Head of caudate nucleus (tissue), 42 donors: ENCODE measurements at places on chromosomes 1 and 21.

DNA sequence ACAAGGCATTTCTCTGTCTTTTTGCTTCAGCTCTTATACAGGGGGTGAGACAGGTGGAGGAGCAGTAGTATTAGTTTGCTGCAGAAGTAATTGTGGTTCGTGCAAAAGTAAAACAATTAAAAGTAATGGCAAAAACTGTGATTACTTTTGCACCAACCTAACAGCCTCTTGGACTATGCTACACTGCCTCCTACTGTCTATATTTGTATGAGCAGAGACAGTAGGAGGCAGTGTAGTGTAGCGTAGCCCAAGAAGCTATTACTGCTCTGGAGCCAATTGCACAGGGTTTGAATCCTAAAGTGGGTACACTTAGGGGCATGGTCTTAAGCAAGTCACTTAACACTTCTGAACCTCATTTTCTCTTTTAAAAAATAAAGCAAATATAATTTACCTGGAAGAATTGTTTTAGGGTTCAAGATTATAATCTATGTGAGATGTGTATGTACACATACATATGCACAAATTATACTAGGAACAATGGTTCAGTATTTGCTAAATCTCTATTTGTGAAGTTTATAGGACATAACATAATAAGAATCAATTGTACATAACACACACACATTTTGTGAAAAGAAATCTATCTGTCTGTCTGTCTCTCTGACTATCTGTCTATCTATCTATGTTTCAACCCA, 103.8 kb downstream of the BRINP3 start:
- DNase-seq = no peak

DNA sequence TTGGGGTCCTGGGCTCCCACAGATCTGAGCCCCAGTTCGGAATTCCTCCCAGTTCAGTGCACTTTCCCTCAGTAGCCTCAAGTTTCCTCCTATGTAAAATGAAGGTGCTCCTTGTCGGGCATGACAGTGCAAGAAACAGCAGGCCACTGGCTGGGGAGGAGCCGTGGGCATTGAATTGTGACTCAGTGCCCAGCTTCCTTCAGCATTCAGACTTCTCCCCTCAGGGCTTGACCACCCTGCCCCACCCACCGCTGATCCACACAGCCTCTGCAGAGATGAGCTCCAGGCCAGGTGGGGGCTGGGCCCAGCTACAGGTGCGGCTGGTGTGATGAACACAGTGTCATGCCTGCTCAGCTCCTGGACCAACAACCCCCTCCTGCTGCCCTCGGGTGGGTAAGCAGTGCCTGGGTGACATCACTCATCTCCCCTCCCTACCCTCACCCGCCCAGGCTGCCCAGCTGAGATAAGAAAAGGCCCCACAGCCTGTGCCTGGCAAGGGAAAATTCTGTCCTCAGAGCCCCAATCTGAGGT, 4.9 kb downstream of the MOB3C start:
- no peak for DNase-seq

GRCh38 chr21:38958323-38958705, 152.6 kb downstream of the ETS2 start:
- no peak for DNase-seq

DNA sequence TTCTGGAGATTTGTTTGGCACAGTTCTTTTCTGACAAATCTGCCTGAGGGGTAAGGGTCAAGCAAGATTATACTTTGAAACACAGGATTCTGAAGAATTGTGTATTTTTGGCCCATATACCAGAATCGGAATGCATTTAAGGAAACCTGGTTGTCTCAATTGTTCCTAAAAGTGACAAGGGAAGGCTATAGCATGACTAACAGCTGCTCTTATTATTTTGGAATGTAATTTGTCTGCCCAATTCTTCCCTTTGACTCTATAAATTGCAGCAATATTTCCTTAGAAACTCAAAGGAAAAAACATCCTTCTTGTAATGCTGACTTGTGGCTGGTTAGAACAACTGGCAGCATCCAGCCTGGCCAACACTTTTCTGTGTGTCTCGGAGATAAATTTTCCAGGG, 15.8 kb upstream of the VCAM1 start:
- DNase-seq = no peak

- DNase-seq = no peak
These were observed 58.7 kb downstream of the RUNX3 start for GRCh38 chr1:24871306-24871901.

DNA sequence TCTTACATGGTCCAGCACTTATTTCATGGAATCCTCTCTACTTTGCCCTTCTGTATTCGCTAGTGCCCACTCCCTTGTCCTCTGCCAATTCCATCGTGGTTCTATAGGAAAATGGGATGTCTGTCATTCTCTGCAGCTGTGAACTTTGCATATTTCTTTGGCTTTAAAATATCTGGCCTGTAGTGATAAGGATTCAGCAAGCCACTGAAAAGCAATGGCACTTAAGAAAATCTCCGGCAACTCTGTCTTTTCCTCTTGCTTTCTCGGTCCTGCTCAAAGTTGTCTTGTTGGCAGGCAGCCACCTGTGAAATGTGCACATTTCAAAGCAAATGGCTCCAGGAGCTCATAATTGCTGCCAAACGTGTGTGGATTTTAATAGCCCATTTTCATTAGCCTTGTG, 91.8 kb downstream of the CHD1L start:
- no peak for DNase-seq

GRCh38 chr21:26445440-26445839, 127.6 kb downstream of the CYYR1 start:
- no peak for DNase-seq

DNA sequence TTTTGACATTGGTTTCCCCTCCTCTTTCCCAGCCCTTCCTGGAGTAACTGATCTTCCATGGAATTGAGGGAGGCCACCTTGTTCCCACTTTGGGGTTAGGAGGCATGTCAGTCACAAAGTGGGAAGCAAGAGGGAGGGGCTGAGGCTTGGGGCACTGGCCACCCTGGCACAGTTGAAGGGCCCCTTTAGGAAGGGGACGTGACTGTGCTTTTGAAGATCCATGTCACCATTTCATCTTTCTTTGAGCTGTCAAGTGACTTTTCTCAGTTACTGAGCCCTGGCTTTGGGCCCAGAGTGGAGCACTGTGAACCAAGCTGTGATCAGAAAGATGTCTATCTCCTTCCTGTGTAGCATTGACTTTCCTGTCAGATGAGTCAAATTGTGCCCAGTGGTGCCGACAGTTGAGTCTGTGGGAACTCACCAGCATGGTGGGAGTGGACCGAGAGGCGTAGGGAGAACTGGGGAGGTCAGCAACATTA, 38.5 kb upstream of the TDRD10 start:
- DNase-seq = no peak

DNA sequence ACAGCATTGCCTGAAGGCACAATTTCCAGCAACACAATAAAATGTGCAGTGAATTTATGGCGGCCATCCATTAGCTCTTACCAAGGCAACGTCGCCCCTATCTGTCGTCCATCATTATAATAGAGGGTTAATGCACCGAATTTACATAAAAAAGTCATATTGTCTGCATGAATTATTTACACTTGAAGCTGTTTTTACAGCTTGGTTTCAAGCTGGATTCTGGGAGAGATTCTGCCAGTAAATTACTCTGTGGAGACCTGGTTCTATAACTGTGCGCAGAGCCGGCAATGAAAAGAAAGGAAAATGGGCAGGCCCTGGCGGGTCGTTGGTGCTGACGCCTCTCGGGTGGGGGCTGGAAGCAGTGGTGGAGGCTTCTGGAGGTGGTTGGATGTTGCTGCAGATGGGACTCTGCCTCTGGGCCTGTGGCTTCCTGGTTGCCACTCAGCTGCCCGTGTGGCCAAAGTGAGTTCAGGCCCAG, 48.9 kb upstream of the POU3F1 start:
- DNase-seq = no peak

- DNase-seq = no peak
These were observed 8.0 kb upstream of the TMEM61 start for GRCh38 chr1:54972436-54972835.

GRCh38 chr1:177286396-177286795, 115.6 kb downstream of the BRINP2 start:
- no peak for DNase-seq

GRCh38 chr1:76292418-76293184, 218.1 kb downstream of the ST6GALNAC3 start:
- no peak for DNase-seq
